ENCODE measurements at places on chromosomes 12 and 14.

DNA sequence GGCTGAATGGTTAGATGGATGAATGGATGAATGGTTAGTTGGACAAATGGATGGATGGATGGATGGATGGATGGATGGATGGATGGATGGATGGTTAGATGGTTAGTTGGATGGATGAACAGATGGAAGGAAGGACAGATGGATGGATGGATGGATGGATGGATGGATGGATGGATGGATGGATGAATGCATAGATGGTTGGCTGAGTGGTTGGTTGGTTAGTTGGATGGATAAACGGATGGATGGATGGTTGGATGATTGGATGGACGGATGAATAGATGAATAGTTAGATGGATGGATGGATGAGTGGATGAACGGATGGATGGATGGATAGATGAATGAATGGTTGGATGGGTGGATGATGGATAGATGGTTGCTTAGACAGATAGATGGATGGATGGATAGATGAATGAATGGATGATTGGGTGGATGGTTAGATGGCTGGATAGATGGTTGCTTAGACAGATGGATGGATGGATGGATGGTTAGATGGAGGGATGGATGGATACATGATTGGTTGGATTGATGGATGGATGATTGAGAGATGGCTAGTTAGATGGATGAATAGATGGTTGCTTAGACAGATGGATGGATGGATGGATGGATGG is 48.8 kb upstream of the HSPB8 start:
- DNase-seq = no peak

GRCh38 chr12:80636832-80637231 is 70.6 kb upstream of the MYF6 start:
- DNase-seq = no peak

DNA sequence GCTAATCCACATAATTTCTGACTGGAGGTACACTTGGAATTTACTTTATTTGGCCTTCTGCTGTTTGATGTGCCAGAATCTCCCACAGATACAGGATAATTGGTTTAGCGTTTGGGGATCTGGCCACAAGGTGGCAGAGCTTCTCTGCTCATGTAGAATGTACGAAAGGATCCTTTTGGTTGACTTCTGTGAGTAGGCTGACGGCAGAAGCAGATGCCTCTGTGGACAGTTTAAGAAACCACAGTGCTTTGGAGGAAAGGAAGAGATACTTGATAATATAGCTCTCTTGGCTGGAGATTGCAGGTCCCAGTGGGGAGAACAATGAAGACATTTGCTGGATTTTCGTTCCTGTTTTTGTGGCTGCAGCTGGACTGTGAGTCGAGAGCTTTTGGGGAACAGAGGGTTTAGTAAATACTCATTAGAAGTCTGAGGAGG is 75.3 kb upstream of the OR4E1 start:
- DNase-seq = peak; percentile 70

- peak; percentile 15 for DNase-seq
Observed at GRCh38 chr12:42326541-42327226, 717 bp downstream of the PPHLN1 start.

DNA sequence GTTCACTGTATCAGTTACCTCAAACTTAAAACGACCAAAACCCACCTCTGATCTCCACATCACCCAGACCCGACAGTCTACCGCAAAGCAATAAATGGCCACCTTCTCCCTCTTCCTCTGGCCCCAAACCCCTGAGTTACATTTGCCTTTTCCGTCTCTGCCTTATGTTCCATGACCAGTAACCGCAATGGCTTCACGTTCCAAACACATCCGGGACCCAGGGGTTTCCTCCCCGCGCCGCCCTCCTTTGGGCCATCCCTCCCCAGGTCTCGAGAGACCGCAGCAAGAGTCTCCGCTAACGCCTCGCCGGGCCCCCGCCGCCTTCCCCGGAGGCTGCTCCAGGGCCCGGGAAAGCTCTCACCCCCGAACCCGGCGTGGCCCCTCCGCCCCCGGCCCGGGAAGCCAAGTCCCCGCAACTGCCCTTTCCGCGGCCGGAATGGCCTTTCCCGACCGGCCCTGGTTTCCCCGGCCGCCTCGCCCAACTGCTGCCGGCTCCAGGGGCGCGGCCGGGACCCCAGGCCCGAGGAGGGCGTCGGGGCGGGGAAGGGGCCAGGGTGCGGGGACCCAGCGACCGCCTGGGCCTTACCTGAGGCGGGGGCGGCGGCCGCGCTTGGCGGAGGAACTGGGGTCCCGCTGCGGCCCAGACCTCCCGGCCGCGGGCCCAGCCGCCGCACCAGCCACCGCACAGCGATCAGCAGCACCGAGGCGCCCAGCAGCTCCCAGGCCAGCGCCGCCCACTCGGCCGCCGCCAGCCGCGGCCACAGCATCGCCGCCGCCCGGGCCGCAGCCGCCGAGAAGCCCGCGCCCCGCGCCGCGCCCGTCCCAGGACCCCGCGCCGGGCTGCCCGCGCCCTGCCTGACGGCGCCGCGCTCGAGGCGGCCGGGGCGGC is at the start of gene ANKLE2:
TSS of gene ANKLE2 (minus strand) at position 801 of the 889 bp plus-strand sequence. CDS start at position 767, 34 bp downstream.
- peak; percentile 83 for DNase-seq

- DNase-seq = no peak
Observed at GRCh38 chr12:109983432-109984142, 12.6 kb downstream of the GIT2 start.

DNA sequence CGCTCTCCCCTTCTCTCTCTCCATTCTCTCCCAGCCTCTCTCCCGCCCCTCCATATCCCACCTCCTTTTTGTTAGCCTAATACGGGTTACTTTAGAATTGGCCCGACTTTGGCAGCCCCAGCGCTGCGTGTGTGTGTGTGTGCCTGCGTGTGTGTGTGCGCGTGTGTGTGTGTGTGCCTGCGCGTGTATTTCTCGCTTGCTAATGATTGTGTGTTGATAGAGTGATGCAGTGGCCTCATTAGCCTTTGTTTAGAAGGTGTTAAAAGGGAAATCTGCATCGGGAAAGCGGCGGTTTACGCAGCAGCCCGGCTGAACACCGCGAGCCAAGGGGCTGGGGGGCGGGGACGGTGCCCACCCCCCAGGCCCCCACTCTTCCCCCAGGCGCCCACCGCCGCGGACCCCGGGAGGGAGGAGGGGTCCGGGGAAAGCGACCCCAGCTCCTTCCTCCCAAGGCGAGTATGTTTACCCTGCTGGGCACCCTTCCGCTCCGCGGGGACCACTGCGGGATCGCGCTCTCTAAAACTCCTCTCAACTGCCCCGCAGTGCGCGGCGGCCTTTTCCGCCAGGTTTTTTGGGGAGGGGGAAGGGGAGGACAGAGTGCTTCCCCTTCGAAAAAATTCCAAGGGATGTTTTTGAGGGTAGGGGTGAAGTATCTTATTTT is 6.8 kb upstream of the LHX5 start:
- no peak for DNase-seq

DNA sequence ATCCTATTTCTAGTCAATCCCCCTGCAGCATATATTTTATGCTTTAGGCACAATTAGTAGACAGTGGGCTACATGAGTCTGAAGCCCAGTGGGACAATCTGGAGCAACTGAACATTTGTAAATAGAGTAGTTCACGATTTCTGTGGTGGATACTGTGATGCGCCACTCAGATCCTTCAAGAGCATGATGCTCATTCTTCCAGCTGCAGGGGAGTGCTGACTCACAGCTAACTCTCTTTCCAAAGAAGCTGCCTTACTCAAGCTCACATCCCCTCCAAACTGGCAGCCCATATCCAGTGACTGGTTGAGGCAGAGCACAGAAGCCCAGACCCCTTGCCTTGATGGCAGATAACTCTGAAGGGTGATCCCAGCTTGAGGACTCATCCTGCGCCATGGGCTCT is 224.2 kb upstream of the EEA1 start:
- DNase-seq = no peak

GRCh38 chr14:104230946-104231345 is 92.6 kb downstream of the KIF26A start:
- no peak for DNase-seq

DNA sequence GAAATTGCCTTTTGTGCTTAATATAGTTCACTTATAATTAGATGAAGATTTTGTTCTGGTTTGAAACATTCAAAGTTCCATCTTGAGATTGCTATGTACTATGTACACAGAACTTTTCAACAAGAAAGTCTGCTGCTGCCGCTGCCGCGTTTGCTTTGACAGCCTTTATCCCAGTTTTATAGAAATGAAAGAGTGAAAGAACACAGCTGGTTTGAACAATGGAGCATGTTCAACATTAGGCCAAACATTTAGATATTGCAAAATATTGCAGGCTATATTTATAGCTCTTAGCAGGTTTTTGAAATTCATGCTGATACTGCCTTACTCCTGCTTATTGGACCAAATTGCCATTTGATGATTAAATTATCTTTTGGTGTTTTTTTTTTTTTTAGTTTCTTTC is 299.8 kb upstream of the PRKD1 start:
- no peak for DNase-seq

- no peak for DNase-seq
Observed at GRCh38 chr14:51353901-51354300, 113.9 kb downstream of the TMX1 start.

DNA sequence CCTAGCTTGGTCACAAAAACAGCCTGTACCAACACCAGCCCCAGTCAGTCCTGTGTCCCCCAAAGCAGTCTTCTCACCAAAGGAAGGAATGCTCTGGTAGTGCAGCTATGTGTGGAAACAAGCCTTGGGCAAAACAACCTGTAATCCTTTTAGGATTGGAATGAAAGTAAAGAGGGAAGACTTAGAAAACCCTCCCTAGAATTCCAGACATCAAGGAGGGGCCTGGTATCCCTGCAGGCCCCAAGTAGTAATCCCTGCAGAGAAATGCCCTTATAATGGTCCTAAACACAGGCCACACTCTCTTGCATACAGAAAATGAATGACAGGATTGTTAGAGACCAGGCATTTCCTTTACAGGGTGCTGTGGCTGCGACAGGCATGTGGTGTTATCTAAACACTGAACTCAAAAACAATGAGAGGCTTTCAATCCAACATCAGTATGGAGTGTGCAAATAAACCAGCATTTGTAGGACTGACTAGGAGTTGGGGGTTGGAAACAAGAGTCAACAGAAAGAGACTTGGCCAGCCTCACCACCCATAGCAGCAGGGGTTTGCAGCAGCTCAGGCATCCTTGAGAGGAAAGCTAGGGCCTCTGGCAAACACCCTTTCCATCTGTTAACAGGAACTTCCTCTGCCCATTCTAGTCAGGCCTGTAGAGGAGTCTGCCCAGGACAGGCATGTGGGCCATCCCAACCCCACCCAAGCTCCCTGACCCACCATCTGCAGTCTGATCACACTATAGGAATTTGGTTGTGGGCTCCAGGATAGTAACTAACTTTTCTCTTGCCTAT is 59.1 kb downstream of the DCAF5 start:
- DNase-seq = no peak

DNA sequence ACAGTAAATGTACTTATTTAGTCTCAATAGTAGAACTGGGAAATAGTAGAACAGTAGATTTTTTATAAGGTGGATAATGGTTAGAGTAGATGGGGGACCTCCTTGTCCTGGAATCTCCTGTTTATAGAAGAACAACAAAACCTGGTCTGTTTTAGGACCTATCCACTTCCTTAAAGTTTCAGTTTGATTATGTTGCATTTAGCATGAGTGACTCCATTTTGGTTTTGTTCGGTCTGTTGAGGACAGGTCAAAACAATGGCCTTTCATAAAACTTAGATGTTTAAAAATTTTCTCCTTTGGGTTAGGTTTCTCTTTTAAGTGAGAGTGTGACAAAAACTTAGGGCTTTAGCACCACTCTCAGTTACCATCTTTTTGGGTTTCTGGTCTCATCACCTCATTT is 308.9 kb downstream of the BTG1 start:
- no peak for DNase-seq

DNA sequence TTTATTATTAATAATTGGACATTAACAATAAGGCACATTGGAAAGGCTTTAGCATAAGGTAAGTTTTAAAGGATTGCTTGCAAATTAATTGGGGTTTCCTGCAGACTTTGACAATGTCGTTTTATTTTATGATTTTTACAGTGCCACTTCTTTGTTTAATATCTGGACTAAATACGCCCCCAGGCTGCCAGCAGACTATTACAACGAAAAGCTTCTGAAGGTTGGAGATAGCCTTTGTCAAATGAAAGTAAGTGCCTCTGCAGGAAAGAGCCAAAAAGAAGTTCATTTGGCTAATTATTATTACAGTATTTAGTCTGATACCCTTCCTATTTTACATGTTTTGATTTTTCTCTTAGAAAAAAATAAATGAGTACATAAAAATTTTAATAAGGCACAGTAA is 11.3 kb downstream of the CFAP54 start:
- DNase-seq = no peak

GRCh38 chr12:79183003-79183402 is 318.4 kb downstream of the SYT1 start:
- no peak for DNase-seq

GRCh38 chr14:67564236-67564635 is 31.1 kb downstream of the PLEKHH1 start:
- DNase-seq = no peak

- no peak for DNase-seq
Observed at GRCh38 chr14:100130521-100130920, 28.9 kb downstream of the DEGS2 start.

GRCh38 chr12:124082687-124083086 is 109.7 kb downstream of the ZNF664 start:
- no peak for DNase-seq

DNA sequence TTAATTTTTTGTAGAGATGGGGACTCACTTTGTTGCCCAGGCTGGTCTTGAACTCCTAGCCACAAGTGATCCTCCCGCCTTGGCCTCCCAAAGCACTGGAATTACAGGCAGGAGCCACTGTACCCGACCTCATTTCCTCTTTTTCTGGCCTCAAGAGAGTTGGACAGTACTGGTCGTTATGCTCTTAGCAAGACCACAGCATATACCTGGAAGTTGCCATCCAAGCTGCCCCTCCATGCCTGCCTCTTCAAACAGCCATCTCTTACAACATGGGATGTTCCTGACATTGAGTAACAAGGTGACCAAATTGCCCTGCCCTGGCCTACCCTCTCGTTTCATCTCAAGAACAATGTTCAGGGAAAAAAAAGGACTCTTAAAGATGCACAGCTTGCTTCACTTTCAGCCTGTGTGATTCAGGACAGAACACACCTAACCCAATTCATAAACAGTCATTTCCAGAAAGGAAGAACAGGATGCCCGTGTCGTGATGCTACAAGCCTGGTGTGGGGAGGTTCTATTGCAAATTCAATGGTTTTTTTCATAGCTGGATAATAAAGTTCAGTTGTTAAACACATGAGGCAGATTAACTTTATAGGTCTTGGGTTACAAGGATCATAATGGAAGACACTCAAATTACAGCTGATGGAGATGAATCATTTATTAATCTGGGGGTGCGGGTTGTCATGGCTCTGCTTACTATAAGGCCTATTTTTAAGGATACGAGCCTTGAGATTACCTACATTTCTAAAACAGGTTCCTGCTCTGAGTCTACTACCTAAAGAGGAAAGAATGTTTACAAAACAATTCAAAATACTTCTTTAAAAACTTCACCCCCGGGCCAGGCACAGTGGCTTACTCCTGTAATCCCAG is 11.9 kb downstream of the GLTP start:
- DNase-seq = no peak

Data from stimulated activated CD4-positive, alpha-beta T cell treated with anti-CD3 and anti-CD28 coated beads, Interleukin-15, amount 100 ng/mL, for 24 hours (primary cell).